Lung (tissue), 17 donors: ENCODE measurements at places on chromosomes 3 and 15. TPM values are rescaled to one million over a fixed set of nuclear protein-coding genes. Genes with fewer than 3 reads are reported as not detected.

EIF4G1 gene
- total RNA-seq, result 211 TPM

MGA gene
- 86.2 TPM for total RNA-seq

GAP43 gene
- 0.60 TPM for total RNA-seq

GOLGA8G gene
- total RNA-seq, result not detected

MORC1 gene
- total RNA-seq, result not detected

TTLL13 gene
- total RNA-seq, result 1.4 TPM

WDR49 gene
- total RNA-seq, result 17.6 TPM

RARB gene
- total RNA-seq, result 24.5 TPM

CLRN1 gene
- total RNA-seq, result not detected

PLOD2 gene
- total RNA-seq, result 24.7 TPM

CKMT1A gene
- total RNA-seq, result 6.8 TPM

PRKCD gene
- 34.9 TPM for total RNA-seq

- peak; percentile 73 for DNase-seq
These were observed 559.6 kb upstream of the MDFIC2 start for GRCh38 chr3:70871909-70872656.

DNA sequence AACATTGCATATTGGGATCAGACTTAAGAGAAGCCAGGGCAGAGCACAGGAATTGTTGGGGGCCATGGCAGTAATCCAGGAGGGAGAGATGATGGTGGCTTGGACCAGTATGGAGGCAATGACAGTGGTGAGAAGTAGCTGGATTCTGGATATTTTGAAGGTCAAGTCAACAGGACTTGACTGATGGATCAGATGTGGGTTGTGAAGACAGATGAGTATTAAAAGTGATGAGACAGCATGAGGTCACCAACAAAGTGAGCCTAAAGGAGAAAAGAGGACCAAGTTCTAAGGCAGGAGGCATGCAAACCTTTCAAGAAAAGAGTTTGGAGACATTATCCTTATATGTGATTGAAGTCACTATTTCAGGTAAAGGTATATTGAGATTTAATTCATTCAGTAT is 56.6 kb upstream of the TIPARP start:
- DNase-seq, result no peak

DNA sequence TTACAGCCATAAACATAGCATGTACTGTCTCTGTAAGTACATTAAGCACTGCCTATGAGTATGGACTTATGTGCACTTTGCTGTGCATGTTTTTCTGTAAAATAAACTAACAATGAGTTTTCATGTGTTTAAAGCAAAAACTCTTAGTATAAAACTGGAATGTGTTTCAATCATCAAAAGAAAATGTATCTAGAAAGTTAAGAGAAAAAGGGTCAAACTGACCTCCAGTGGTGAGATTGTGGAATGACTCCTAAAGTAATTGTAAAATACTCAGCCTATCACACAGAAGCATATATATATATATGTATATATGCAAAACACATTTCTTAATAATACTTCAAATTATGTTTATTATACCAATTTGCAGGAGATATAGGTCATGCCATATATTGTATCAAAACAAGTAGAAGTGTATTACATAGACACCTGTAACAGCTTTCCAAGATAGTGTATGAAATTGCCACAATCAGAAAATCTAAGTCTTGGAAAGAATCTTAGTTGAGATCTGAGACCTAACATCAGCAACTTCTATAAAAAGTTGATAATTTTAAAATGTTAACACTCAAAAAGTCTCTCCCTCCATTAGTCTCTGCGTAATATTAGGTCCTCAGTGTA is 199.6 kb downstream of the FMN1 start:
- peak; percentile 63 for DNase-seq

- DNase-seq, result no peak
These were observed 97.2 kb downstream of the LEKR1 start for GRCh38 chr3:156923349-156923748.

GRCh38 chr3:47367631-47368030 is 13.2 kb upstream of the PTPN23 start:
- DNase-seq, result no peak

GRCh38 chr3:116000311-116000710 is 377.0 kb downstream of the GAP43 start:
- no peak for DNase-seq

GRCh38 chr3:66376568-66376967 is 124.3 kb downstream of the LRIG1 start:
- no peak for DNase-seq

- no peak for DNase-seq
These were observed 36.3 kb upstream of the RAB6B start for GRCh38 chr3:133932009-133932408.

DNA sequence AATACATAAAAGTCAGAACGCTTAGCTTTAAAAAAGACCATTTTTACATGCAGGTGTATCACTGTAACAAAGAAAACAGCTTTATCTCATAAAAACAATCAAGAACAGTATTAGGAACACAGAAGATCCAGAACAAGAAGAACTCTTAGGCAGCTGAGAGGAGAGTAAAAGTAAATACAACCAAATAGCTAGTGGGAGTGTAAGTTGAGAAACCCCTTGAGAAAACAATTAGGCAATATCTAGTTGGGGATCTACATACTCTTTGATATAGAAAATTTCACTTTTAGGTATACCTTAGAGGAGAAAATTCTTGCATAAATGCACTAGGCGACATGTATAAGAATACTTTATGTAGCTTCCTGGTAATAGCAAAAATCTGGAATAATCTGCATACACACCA is 7.5 kb downstream of the TMF1 start:
- DNase-seq, result no peak

DNA sequence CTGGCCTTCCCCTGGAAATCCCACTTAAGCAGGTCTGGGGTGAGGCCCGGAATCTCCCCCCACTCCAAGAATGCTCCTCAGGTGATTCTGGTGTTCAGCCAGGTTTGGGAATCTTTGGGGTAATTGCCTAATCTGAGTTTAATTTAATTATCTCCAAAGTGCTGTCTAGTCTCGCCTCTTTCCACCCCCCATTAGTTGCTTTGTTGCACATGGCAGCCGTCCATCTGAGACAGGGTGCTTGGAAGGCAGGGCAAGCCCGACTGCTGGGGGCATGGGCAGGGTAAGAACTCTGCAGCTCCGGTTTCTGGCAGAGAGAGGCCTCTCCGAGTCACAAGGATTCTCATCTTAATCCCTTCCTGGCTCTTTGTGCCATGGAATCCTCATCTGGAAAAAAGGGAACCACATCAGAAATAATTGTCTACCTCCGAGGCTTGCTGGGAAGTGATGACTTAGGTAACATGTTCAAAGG is 15.0 kb downstream of the IL17RD start:
- no peak for DNase-seq

GRCh38 chr3:180142041-180142440 is 105.3 kb upstream of the PEX5L start:
- no peak for DNase-seq

GRCh38 chr3:125271127-125271526 is 58.6 kb upstream of the SLC12A8 start:
- no peak for DNase-seq

DNA sequence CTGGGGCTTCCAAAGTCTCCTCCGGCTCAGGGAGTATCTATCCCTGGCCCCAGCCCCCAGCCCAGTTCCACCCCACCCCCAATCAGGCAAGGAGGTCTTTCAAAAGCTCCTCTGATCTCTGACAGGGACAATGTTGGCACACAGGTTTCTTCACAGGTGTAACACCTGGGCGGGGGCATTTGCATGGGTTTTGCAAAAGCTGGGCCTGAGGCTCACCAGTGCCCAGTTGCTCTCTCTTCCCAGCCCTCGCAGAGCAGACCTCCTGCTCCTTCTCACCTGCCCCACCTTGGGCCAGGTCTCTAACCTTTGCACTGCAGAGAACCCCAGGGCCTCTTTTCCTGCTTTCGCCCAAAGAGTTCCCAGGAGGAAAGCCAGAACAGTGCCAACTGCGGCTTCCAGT is 8.6 kb upstream of the CSK start:
- DNase-seq, result no peak

- DNase-seq, result peak; percentile 27
These were observed 40.2 kb downstream of the GPR156 start for GRCh38 chr3:120244834-120245225.

GRCh38 chr3:129583289-129583688 is 23.2 kb downstream of the PLXND1 start:
- no peak for DNase-seq

DNA sequence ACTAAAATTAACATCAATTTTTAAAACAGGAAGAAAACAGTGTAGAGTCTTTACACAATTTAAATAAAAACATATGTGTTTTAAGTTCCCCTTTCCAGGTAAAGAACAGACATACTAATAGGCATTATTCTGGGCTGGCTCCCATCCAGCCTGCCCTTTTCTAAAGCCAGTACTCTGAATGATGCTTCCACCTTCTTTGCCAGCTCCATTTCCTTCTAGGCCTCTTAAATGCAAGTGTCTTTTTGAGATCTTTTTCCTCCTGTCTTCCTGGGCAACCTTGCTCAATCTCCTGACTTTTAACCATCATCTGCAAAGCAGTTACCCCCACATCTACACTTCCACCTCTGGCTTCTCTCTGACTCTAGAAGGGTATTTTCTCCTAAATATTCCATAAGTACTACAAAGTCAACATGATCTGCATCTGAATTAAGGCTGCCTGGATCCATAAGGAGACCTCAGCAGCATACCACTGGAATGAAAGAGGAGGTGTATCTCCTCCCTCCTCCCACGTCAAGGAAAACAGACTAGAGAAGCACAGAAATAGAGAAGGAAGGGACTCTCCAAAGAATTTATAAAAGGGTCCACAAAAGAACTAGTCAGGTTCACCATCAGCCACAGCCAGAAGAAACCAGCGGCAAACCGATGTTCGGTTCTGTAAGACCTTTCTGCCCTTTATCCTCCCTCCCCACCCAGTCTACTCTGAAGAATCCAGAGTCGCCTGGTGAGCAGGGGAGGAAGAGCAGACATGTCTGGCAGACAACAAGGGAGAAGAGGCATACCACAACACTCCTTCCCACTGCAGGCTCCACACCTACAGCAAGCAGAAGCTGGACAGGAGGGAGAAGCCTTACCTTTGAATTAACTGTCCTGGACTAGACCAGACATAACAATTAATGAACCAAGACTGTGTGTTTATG is 47.1 kb downstream of the GOLIM4 start:
- DNase-seq, result no peak

DNA sequence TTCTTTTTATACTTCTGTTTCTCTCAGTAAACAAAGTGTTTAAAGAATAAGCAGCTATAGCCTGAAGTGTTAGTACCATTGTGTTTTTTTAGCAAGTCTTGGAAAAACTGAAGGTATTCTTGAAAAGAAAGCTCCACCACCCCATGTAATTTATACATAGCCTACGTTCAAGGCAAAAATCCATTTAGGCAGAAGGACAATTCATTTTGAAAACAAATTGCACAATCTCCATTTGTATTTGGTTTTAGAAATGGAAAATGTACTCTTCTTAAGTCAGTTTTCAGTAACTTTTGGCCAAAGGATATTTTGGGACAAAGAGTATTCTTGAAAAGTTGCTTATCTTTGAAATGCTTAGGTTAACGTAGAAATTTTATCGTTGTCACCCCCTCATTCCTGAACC is 34.5 kb downstream of the PTPRG start:
- peak; percentile 26 for DNase-seq

GRCh38 chr3:58835086-58835485 is 168.5 kb upstream of the FAM3D start:
- DNase-seq, result no peak

DNA sequence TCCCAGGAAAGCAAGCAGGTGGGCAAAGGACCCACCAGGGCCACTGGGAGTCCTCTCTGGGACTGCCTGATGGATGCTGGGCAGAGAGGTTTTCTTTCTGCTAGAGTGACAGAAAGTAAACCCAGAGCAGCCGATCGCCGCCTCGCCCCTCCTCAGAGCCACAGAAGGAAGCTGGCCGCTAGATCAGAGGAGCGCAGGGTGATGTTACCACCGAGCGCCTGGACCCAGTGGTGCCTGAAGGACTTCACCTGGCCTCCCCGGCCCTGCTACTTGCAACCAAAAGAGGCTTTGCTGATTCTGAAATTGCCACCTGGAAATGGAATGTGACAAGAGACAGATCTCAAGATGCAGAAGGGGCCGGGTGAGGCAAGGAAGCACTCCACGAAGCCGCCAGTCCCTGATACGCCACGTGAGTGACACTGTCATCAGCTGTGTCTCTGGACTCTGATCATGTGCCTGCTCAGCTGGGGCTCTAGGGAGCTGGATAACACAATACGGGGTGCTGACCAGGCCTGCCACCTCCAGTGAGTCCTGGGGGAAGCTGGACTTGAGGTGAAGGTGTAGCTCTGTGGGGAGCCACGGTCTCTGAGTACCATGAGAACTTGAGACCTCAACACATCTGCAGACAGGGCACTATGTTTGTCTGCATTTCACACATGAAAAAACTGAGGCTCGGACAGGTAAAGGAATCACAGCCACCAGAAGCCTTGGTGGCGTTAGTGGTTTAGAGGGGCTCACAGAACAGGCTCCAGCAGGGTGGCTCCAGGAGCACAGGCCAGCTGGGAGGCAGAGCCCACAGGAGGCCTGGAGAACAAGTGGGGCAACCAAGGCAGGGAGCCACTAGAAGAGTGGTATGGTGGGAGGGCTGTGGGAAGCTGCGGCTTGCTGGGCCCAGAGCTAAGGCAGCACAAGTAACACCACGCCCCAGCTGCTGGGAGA is 137.9 kb upstream of the PRR20G start:
- DNase-seq, result peak; percentile 2

GRCh38 chr3:13185737-13186434 is 112.7 kb upstream of the IQSEC1 start:
- no peak for DNase-seq
